ENCODE measurements at places on chromosomes 12 and 14.

GRCh38 chr12:74488134-74488533 is 49.5 kb upstream of the ATXN7L3B start:
- DNase-seq, result no peak

DNA sequence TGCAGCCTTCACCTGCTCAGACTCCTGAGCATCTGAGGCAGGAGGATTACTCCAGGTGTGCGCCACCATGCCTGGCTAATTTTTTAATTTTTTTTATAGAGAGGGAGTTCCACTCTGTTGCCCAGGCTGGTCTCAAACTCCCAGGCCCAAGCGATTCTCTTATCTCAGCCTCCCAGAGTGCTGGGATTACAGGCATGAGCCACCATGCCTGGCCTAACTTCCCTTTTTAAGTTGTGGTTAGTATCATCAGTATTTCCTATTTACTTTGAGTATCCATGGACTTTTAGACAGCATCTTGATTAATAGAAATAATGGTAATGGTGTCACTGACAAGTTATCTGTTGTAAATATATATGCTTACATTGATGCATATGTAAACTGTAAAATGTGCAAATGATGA is 116.9 kb downstream of the FGD4 start:
- no peak for DNase-seq

DNA sequence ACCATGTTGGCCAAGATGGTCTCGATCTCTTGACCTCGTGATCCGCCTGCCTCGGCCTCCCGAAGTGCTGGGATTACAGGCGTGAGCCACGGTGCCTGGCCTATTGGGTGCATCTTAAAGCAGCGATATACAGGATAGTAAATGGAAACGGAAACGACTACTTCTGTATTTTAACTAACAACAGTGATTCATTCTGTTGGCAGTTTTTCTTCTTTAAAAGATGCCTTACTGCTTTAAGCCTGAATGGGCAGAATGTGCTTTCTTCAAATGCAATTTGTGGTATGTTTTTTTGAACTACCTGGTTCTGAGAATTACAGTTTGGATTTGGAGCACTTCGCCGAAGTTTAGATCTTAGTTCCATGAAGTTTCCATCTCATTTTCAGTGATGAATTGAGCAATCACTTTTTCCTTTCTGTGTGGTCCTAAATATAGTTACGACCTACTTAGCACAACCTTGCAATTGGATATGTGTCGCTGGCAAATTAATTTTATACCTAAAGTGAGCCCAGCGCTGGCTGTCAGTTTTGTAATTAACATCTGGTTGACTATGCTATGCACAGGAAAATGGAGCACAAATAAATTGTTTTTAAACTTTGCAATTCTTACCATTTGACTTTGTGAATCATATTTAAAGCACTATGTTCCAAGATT is 53.6 kb upstream of the EIF5 start:
- no peak for DNase-seq

DNA sequence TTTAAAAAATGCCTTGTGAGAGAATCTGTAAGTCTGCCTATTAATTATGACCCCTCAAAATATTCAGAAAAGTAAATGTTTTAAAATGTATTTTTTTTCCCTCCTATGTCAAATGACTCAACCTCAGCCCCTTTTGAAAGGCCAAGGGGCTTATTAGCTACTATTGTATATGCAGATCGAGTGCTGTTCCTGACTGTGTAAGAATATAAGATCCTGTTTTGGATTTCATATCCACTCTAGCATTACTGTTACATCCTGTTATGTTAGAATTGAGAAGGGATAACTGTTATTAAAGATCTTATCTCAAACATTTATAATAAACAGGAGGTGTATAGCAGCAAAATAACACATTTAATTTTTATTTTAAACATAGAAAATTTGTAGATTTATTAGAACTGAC is 46.6 kb upstream of the TPH2 start:
- DNase-seq, result no peak

- DNase-seq, result no peak
Observed at GRCh38 chr14:85315290-85315689, 214.7 kb upstream of the FLRT2 start.

GRCh38 chr12:64080319-64081007 is 141.6 kb downstream of the KICS2 start:
- no peak for DNase-seq

- DNase-seq, result no peak
Observed at GRCh38 chr14:94305620-94306019, 12.6 kb upstream of the SERPINA10 start.

DNA sequence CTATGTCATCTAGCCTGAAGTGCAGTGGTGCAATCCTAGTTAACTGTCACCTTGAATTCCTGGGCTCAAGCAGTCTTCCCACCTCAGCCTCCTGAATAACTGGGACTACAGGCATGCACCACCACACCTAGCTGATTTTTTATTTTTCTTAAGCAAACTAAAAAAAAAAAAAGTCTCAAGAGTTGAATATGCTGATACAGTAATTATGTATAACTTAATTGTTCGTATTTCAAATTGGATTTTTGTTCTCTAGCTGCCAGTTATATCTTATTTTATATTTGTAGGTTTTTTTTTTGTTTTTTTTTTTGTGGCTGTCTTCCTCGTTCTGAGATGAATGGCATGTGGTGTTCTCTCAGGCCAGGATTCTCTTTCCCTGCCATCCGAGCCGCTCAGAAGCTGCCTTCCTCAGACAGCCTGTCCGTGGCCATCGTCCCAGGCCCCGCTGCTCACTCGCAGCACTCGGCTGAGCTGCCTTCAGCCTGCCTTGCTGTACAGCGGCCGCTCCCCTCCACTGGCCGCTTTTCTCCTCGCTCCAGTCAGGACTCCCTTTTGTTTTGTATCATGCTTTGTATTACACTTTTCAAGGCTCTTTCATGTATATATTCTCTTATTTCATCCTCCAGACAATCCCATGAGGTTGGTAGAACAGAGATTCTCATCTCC is 53.3 kb downstream of the WDR20 start:
- DNase-seq, result peak; percentile 47

GRCh38 chr14:77459072-77459723 is 1.3 kb downstream of the AHSA1 start:
- DNase-seq, result no peak

- no peak for DNase-seq
Observed at GRCh38 chr12:109277899-109278762, 31.0 kb downstream of the FOXN4 start.

DNA sequence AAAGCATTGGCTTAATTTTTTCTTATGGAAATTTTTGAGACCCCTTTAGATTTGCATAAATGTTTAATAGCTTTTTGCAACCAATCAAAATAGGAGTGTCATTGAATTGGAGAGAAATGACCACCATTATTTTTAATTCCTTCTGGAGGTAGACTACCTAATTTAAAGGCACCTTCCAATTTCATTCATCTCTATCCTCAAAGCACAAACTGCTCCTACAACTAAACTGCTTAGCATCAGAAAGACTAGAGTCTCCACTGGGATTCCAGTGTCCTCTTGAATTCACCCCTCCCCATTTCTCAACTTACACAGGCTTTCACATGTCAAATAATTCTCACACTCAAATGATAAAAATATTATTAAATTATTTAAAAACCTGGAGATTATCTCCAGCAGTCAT is 168.4 kb downstream of the RPS29 start:
- DNase-seq, result no peak

DNA sequence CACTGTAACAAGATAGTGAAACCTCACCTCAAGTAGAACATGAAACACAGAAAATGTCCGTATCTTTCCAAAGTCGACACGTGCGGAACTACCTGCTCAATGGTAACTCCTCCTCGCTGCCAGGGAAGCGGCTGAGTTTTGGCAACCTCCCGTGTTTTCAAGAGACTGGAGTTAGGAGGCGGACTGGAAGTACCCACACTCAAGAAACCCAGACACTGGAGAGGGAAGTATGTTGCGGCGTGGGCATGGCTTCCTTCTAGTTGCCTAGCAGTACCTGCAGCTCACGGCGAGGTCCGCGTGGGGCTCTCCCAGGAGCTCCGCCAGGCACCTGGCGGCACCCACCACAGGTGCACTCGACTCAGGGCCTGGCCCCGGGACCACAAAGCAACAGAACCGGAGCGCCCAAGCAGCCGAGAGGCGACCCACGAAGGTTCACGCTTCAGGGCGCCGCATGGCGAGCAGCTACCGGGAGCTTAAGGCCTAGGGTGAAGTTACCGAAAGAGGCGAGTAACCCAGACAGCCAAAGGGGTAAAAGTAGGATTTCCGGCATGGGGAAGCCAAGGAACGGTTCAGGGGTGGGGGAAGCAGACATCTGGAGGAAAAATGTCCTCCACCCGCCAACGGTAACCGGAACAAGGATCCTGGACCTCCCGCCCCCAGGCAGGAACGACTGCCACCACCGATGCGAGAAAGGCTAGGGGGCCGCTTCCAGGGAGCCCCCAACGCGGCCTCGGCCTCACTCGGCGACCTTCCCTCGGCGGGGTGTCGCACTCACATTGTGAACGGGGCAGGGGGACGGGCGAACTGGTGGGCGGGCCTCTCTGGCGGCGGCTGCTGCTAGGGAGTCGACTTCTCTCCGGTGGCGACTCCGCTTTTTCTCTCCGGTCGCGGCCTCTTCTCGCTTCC is 608 bp downstream of the PTGES3 start:
- DNase-seq, result peak; percentile 25

DNA sequence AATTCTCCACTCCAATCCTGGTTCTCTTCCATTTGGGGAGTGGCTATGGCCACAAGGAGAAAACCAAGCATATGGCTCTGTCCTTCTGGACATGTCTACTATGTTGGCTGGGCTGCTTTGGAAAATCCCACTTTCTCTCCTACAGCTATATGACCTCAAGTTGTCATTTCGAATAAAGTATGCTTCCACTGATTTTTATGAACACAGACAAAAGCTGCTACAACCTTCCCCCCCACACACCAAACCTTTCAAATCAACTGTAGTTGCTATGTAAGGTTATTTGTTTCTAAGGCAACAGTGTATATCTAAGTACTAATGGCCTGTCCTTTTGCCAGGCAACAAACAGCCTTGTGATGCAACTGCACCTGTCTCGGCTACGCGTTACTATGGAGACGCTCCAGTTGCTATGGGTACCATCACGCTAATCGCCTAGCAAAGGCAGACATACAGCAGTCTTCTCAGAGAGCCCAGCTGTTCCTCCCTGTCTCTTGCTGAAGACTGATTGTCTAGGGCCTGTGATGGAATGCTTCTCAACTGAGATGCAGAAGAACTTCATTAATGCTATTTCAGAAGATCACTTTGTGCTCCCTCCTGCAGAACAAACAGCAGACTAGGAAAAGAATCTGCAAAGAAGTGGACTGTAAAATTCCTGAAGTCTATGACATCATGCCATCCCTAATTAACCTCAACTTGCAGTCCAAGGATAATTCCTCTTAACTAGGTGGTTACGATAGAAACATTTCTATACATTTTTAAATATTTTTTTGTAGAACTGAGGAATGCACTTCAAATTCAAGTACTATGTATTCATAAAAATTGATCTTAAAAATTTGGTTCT is 67.6 kb downstream of the FOXN3 start:
- no peak for DNase-seq

DNA sequence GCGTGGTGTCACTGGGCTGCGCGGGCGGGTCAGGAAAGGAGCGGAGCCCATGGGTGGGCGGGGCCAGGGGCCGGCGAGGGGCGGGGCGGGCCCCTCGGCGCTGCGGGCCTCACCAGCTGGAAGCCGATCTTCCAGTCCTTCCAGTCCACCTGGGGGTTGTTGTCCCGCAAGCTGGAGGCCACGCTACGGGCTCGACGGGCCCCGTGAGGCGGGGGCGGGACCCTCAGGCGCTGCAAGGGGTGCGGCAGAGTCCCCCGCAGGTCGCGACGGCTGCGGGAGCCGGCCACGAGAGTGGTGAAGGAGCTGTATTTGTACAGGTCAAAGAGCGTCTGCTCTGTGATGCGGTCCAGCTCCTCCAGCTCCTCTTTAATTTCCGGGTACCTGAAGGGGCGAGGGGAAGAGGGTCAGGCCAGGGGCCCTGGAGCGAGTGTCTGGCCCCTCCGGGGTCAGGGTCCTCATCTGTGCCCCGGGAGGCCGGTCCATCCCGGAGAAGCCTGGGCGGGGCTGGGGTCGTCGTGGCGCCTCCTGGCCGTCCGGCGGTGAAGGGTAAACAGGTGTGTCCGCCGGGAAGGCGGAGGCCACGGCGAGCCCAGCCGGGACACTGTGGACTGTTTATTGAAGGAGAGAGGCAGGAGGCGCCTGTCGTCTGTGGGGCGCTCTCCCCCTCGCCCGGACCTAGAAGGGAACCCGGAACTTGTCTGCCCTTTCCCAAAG is 11.9 kb downstream of the SCNN1A start:
- peak; percentile 29 for DNase-seq

GRCh38 chr12:116244001-116244400 is 33.5 kb downstream of the MED13L start:
- no peak for DNase-seq

DNA sequence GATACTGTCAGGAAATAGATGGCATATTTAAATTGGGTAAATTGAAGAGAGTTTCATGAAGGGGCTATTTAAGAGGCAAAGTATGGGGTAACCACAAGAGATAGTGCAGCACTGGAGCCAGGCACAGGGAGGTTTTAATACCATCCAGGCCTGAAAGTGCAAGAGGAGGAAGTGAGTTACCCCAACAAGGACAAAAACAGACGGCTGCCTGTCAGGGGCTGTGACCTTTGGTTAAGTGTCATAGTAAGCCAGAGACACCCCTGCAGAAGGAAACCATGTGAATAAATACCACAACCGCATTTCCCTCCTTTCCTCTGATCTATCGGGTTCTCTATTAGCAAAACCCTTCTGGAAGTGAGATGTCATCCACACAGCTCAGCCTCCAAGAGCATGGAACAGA is 122.0 kb upstream of the DHRS4 start:
- DNase-seq, result no peak

- DNase-seq, result no peak
Observed at GRCh38 chr14:89302396-89302950, 114.6 kb downstream of the FOXN3 start.

DNA sequence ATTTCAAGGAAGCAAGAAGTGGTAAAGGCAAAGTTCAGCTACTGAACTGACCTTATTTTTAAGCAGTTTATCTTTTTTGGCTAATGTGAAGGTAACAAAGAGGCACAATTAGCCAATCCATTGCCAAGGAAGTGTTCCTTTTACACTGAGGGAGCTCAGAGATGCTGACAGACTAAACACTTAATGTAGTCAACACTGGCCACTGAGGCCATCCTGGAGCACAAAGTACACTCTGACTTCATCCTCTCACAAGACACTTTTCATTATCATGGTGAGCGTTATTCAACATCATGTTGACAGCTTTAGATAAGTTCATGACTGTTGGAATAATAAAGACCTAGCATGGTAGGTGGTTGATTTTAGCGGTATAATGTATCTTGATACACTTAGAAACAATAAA is 89.9 kb downstream of the ADAMTS20 start:
- no peak for DNase-seq

- DNase-seq, result no peak
Observed at GRCh38 chr14:101762530-101763101, 1.1 kb downstream of the PPP2R5C start.

GRCh38 chr14:74392616-74393570 is 33.1 kb downstream of the SYNDIG1L start:
- DNase-seq, result no peak

- DNase-seq, result no peak
Observed at GRCh38 chr14:45877981-45878380, 625.0 kb upstream of the MIS18BP1 start.

GRCh38 chr14:105067140-105067968 is 2.1 kb upstream of the GPR132 start:
- no peak for DNase-seq

Measured in amygdala (tissue), 56 donors.